Astrocyte of the hippocampus (primary cell): ENCODE measurements at places on chromosomes 2 and 18.

DNA sequence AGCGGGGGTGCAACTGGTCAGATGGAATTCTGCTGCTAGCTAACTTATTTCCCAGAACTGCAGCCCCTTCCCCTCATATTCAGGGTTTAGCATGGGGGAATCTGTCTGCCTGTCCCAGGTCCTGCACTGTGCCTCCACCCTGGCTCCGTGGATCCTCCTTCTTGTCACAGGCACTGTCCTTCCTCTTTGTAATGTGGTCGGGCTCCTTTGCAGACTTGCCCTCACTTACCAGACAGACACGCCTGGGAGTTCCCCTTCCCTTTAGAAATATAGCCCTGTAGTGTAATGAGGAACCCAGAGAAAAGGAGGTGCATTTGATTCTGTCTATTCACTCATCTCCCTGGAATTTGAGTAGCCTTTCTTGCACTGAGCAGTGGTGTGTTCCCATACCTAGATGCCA is 108.7 kb downstream of the TRIM43 start:
- DNase-seq = no peak

- DNase-seq = no peak
These were observed 124.2 kb downstream of the CLIP4 start for GRCh38 chr2:29239209-29239960.

DNA sequence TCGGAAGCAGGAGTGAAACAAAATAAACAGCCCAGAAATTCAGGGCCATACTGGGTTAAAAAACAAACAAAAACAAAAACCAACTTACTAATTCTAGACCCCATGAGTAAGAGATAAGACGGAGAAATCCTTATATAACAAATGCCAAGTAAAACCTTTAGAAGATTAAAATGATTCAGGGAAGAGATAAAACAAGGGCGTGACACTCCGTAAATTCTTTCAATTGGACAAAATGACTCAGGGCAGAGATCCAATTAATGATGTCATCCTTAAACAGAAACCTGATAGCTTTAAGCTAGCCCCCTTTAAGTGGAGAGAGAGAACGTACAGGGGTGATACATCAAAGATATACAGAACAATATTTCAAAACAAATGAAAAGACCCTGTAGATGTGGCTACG is 317.4 kb downstream of the NBAS start:
- peak; percentile 68 for DNase-seq

GRCh38 chr2:6971502-6971901 is 54.3 kb downstream of the RNF144A start:
- no peak for DNase-seq

- DNase-seq = no peak
These were observed 2.2 kb downstream of the RBM45 start for GRCh38 chr2:178114462-178114861.

DNA sequence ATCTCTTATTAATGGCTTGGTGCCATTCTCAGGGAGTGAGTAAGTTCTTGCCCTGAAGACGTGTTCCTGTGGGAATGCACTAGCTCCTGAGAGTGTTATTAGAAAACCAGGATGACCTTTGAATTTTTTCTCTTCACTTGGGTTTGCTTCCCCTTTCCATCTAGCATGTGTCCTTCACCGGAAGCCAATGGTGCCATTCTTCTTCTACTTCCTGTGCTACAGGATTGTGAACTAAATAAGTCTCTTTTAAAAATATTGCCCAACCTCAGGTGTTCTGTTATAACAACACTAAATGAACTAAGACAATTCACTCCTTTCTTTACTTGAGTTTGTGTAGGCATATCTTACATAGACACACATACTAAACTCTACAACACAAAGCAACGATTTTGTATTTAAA is 447.0 kb downstream of the SOX11 start:
- no peak for DNase-seq

DNA sequence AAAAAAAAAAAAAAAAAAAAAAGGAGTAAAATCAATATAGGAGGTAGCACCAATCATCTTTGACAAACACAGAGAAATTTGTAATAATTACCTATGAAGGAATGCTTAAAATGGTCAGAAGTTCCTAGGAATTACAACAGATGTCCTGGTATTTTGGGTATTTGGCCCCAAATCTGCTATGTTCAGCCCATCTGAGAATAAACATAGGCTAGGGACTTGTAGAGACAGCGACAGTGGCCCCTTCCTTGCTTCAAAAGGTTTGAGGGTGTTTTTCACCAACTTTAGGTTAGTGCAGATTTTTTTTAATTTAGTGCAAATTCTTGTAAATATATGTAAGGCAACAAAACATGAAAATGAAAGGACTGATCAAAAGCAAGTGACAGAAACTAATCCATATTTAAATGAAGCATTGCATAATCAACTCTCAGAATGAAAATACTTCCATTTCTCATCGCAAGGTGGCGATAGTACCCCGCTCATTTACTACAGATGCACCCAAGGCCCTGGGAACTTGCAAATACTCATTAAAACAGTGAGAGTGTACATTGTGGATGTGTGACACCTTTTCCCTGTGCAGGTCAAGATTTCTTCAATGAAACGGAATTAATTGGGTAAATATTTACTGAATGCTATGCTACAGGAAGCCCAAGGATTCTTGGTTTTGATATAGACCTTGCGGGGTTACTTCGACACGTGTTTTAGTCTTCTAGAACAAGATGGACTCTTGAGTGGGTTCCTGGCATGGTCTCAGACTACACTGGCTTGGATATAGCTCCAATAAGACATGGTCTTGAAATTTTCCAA is 44.6 kb downstream of the FAM124B start:
- DNase-seq = peak; percentile 77

DNA sequence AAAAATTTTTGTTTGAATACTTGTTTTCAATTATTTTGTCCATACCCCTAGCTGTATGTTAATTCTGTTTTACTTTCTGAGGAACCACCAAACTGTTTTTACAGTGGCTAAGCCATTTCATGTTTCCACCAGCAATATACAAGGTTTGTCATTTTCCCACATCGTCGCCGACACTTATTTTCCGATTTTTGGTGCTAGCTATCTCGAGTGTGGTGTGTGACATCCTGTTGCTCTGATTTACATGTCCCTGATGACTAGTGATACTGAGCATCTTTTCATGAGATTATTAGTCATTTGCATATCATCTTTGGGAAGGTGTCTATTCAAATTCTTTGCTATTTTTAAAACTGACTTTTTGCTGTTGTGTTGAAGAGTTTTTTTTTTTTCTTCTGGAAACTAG is 7.2 kb upstream of the GPC1 start:
- DNase-seq = no peak
